ENCODE measurements at places on chromosomes 12 and 14.

- DNase-seq = no peak
Observed at GRCh38 chr14:72557671-72558070, 336.2 kb downstream of the DPF3 start.

GRCh38 chr12:67430708-67431335 lies 161.7 kb downstream of the CAND1 start:
- DNase-seq = no peak

DNA sequence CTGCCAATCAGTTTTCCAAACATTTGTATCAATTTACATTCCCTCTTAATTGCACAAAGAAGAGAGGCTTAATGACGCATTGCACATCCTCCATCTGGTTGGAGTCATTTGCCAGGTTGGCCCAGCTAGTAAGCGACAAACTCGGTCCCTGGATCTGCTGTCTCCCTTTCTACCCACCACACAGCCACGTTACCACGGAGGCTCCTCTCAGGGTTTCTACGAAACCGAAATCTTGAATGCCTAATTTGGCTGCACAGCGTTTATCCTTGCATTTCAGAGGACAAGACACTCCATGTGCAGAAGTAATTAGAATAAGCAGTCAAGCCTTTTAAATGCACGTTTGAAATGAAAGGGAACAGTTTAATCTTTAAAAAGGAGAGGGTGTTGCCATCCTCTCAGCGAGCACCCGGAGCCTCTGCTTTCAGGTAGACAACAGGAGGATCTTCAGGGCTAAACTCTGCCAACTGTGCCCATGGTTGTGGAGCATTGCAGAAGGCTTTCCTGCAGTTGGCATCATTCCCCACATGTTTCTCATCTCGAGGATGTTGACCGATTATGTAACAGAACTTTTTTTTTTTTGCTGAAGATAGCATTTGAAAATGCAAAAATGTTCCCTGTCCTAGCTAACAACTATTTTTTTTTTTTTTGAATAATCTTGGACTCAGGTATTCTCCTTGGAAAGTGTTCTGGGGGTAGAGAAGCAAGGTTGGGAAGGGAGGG lies 37.8 kb downstream of the SLC24A4 start:
- no peak for DNase-seq

DNA sequence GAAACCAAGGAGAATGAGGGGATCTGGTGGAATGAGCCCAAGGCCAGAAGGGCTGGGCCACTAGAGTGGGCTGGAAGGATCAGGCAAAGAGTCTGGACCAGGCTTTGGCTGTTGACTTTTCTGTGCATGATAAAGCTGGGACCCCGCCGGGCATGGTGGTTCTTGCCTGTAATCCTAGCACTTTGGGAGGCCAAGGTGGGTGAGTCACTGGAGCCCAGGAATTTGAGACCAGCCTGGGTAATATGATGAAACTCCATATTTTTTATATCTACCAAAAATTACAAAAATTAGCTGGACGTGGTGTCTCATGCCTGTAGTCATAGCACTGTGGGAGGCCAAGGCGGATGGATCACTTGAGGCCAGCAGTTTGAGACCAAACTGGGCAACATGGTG lies 393 bp upstream of the KLHL33 start:
- no peak for DNase-seq

- DNase-seq = no peak
Observed at GRCh38 chr12:41942354-41942753, 202.3 kb downstream of the GXYLT1 start.

GRCh38 chr12:83015390-83016217 lies 328.9 kb downstream of the TMTC2 start:
- no peak for DNase-seq

GRCh38 chr14:93317875-93318807 lies 14.7 kb downstream of the BTBD7 start:
- no peak for DNase-seq

GRCh38 chr14:79829405-79830166 lies 381.7 kb downstream of the DIO2 start:
- no peak for DNase-seq

- no peak for DNase-seq
Observed at GRCh38 chr12:93379981-93380361, 2.2 kb downstream of the NUDT4 start.

DNA sequence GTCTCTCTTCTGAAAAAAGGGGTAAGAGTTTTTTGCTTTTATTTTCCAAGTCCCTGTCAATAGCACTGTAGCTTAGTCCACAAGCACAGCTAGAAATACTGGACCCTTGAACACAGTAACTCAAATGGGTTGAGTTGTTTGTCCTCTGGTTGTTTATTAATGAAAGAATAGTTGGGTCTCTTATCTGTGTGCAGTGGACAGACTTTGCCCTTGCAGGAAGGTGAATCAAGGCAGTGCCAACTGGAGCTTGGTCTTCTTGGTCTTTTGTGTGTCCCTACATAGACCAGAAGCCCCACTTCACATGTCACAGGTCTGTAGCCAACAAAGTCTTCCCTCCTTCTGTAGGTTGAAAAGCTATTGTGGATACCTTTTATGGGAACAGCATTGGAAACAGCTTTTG lies 322.0 kb downstream of the AACS start:
- DNase-seq = peak; percentile 8

DNA sequence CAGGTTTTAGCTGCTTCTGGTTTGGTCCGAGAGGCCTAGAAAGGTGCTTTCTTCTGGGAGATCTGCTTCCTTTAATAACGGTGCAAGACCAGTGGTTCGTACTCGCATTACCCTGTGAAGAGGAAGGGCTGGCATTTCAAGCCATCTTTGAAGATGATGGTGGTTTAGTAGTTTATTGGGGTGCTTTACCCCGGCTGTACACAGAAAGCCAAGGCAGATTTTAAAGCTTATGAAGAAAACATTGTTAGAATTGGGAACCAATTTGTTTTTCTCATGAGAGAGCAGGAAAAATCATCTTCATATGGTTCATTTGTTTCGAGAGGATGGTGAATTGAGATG lies 3.6 kb downstream of the CCND2 start:
- no peak for DNase-seq

DNA sequence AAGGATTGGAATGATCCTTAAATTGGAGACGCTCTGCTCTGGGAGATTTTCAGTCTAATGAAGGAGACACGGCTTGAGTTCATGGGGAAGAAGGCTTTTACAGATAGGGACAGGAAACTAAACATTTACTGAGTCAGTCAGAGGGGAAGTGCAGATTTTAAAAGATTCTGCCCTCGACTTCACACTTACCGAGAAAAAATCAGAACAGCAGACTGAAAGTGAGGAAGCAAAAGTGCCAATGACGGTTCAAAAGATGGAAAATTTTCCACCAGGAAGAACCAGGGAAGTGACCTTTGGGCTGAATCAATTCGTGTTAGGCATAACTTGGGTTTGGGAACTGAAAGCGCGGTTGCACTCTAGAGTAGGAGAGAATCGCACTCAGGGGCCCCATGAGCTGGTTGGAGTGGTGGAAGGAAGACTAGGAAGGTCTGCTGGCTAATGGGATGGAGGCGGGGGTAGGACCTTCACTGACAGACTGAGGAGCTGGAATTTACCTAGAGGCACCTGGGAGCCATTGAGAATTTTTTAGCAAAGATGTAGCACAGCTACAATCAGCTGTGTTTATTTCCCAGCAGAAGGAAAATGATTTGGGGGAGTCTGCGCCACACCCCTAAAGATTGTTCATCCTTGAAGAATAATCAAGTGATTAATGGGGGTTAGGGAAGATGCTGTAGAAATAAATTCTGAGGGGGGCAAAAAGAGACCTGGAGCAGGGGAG lies 1.2 kb downstream of the KCNK13 start:
- no peak for DNase-seq

DNA sequence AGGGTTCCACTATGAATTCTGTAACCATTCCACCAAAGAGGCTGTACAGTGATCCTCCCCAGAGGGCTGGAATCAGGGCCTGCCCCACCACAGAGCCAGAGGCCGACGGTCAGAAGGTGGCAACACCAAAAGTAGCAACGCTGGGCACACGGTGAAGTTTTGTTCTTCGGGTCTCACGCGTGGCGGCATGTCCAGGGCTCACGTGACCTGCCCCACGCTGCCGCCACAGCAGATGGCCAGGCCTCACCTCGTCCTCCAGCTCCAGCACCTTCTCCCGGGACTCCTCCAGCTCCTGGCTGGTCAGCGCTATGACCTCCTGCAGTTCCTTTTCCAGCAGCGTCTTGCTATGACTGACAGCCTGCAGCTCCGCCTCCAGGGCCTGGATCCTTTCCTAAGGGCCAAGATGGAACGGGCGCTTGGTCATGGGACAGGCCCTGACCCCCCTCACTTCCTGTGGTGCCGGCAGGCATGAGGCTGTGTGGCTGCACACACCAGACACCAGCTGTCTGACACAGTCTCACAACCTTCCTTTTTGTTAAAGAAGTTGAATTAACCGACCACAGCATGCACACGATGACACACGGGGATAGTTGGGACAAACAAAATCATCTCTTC lies 22.4 kb upstream of the ANKLE2 start:
- no peak for DNase-seq

DNA sequence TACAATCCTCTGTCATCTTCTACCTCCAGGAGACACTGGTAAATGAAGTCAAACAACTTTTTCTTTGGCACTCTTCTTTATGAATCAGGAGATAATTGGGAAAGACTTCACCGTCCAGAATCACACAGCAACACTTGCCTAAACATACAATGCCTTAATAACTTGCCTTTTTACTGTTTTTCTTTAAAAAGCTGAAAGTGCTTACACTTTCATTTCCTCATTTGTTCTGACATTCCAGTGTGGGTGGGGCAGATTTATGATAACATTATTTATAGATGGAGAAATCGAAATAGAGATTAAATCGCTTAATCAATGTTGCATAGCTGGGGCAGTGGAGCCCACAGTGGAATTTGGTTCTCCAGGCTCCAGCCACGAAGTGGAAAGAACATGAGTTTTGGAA lies 2.8 kb upstream of the FRS2 start:
- no peak for DNase-seq

- DNase-seq = no peak
Observed at GRCh38 chr14:72049462-72049861, 117.2 kb downstream of the RGS6 start.

DNA sequence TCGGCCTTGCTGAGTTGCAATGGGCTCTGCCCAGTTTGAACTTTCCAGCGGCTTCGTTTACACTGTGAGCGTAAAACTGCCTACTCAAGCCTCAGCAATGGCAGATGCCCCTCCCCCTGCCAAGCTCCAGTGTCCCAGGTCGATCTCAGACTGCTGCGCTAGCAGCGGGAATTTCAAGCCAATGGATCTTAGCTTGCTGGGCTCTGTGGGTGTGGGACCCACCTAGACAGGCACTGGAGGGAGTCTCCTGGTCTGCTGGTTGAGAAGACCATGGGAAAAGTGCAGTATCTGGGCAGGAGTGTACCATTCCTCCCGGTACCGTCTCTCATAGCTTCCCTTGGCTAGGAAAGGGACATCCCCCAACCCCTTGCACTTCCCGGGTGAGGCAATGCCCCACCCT lies 88.2 kb downstream of the KLHL28 start:
- DNase-seq = no peak

- DNase-seq = no peak
Observed at GRCh38 chr12:104966677-104967076, 8.6 kb upstream of the SLC41A2 start.

- no peak for DNase-seq
Observed at GRCh38 chr12:78760906-78761305, 103.7 kb upstream of the SYT1 start.

GRCh38 chr12:106276032-106276740 lies 26.3 kb upstream of the TCP11L2 start:
- no peak for DNase-seq

DNA sequence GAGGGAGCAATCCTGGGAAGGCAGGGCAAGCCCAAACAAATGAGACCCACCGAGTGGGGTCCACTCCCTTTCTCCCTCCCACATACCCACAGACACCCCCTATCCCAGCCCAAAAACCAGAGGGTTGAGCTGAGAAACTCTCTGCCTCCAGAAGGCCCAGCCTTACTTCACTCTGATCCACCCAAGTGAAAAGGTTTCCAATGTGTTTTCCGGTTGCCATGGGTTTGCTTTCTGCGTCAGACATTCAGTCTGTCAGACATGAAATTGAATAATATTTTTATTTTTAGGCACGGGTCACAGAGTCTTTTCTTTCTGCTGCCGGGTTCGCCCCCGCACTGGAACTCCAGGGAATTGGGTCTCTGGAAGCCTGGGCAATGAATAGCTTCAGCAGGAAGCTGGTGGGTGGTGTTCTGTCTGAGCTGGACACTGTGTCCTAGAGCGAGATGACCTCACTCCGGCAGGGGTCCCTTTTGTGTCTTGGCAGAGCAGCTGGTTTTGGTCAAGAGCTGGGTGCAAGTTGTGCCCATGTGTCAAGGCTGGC lies 69.8 kb upstream of the CLMN start:
- no peak for DNase-seq

GRCh38 chr14:101575581-101575980 lies 14.3 kb downstream of the DIO3 start:
- DNase-seq = no peak

DNA sequence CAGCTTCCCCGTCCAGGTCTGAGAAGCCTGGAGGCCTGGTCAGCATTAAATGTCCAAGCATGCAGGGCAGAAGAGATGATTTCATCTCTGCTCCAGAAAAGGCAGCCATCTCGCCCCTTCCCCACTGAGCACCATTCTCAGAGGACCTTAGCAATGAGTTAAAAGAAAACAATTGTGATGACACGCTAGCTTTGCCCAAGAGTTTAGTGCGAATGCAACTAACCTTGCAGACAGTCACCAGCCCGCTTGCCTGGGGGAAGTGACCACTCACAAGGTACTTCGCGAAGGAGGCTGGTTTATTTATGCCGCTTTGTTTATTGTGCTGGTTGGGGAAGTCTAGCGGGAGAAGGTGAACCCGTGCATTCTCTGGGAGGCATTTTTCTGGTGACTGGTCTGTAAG lies 170.7 kb downstream of the RBM19 start:
- no peak for DNase-seq

DNA sequence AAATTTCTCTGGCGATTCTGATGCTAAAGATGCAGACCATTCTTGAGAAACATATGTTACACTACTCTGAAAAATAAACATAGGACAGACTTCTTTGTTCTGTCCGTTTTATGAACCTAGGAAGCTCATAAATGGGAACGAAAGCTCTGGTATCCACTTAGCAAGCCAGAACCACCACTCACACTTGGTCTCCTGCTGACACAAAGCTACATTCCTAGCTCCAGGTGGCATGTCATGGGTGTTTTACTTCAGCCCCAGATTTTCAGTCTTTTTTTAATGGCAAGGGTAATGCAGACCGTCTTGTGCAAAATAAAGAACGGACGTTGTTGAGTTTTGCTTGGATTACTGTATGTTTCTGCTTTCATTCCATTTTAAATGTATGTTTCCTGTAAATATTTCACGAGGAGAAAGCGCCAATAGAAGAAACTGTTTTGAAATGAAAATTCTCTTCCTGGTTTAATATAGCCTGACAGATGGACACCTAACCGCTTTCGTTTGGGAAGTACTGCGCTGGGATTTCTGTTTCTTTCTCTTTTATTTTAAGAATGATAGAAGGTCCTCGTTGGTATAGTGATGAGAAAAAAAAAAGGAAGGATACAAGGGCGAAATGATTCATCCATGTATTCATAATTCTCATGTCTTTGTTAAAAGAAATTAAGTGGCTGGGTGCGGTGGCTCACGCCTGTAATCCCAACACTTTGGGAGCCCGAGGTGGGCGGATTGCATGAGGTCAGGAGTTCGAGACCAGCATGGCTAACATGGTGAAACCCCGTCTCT lies 871 bp upstream of the COQ5 start:
- peak; percentile 49 for DNase-seq

Measured in HuH-7 (cell line).